ENCODE measurements at places on chromosomes 12 and 14.

DNA sequence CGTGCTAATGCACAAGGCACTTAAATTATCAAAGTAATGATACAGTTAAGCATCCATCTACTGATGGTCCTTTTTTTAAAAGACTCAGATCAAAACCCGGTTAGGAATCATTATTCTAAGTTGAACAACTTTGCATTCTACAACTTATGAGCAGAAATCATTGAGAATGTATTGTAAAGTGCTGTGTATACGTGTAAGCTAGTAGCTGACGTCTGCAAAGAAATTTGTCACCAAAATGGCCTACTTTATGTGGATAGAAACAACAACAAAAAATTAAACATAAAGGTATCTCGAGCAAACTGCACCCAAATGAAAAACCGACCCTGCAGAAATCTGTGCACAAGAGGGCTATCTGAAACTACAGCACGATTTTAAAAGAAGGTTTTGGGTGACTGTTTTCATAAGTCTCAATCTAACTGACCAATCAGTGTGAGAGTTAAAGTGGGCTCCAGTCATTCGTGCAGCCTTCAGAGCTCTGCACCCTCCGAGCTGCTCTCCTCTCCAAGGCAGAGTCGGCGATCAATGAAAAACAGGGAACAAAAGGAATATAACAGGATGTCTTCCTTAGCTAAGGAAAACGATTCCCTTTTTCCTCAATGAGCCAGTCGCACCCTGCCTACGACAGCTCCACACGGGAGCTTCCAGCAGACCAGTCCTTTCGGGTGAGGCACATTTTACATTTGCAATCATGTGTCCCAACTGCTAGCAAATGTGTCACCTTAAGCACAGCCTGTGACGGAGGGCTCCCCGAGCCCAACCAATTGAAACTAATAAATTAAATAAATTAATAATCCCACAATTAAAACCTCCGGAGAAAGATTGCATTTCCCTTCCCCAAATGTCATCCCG is 200.7 kb upstream of the FOXN3 start:
- DNase-seq, result no peak

DNA sequence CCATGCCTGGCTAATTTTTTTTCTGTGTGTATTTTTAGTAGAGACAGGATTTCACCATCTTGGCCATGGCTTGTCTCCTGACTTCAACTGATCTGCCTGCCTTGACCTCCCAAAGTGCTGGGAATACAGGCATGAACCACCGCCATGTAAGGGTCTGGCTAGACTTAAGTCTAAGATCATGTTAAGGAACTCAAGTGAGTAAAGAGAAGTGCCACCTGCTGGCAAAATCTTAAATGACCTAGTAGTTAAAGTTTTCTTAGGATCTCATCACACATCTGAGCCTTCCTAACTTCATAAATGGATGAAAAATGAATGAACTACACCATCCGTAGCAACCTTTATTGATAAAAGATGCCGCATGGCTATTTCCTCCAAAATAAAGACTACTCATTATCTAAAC is 1.7 kb upstream of the C12orf56 start:
- DNase-seq, result no peak

DNA sequence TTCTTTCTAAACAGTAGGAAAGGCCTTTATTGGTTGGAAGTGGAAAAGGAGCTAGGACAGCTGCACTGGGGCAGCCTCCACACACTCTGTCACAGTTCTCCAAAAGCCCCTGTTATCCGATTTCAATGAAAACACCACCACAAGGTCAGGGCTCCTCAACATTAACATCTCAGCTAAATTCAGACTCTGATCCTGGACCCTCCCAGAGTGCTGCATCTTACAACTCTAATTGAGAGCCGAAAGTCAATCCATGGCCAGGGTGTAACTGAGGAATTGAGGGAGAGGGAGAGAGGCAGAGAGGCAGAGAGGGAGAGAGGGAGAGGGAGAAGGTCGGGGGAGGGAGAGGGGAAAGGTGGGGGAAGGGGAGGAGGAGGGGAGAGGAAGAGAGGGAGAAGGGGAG is 32.1 kb downstream of the DICER1 start:
- DNase-seq, result no peak

- no peak for DNase-seq
Observed at GRCh38 chr14:64092338-64092737, 201.8 kb downstream of the ESR2 start.

GRCh38 chr12:69897744-69898143 is 72.7 kb downstream of the MYRFL start:
- no peak for DNase-seq

Measured in NCI-H2081 treated with DMSO at 0.1 percent for 48 hours (cell line).